ENCODE measurements at places on chromosomes 11 and 22.
A peak's percentile ranks its signal among the peaks of the same experiment; 100 is the strongest.

DNA sequence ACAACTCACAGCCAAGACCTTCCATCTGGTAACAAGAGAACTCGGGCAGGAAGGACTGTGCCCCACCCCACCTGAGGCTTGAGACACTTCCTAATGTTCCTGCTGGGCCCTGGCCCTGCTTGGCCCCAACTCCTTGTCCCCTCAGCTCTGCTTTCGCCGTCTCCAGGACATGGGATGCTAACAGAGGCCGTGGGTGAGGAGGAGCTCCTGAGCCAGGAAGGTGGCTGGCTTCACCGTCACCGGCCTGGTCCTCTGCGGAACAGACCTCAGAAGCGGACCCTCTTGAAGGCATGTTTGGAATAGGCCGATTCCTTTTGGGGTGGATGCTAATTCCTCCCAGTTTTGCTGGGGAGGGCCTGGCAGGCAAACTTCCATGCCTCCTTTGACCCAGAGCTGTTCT lies 154.3 kb downstream of the CACNA1I start:
- no peaks in the 10 kb centered on the region for H3K4me1 ChIP-seq
- no peak overlapping the region for H3K27ac ChIP-seq
- no peak for DNase-seq
- H3K36me3 ChIP-seq: no peaks in the 10 kb centered on the region

DNA sequence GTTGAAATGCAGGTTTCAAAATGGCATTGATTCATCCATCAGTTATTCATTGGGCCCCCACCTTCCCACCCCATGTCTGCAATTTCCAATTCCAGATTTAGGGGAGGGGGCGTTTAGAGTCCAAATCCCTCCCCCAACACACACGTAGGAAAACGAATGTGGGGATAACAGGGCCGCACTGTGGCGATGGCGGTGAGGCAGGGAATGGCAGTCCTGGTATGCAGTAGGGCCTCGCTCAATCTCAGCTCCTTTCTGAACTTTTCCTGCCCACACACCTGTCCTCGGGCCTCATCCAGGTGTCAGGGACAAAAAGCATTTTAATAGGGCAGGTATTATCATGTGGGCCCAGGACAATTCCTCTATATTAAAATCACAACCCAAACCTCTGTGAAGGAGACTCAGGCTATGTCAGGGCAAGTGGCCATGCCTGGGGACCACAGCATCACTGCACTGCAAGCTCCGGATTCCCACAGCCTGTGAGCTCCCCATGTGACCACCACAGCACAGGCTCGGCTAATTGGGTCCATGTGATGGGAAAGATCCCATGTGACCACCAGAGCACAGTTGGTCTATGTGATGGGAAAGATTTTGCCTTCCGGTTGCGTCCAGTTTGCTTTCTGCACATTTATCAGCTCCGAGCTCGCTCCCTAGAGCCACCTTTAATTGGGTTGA lies 44.5 kb downstream of the RTL6 start:
- H3K27ac ChIP-seq: no peak overlapping the region
- no peaks in the 10 kb centered on the region for H3K27me3 ChIP-seq
- no peak for DNase-seq
- no peaks in the 10 kb centered on the region for H3K4me1 ChIP-seq
- H3K36me3 ChIP-seq: no peaks in the 10 kb centered on the region

GRCh38 chr22:47804281-47804680 lies 1041.8 kb downstream of the TBC1D22A start:
- no peak for DNase-seq
- no peak overlapping the region for H3K4me3 ChIP-seq
- H3K27me3 ChIP-seq: no peaks in the 10 kb centered on the region
- no peaks in the 10 kb centered on the region for H3K36me3 ChIP-seq
- no peak overlapping the region for H3K27ac ChIP-seq

DNA sequence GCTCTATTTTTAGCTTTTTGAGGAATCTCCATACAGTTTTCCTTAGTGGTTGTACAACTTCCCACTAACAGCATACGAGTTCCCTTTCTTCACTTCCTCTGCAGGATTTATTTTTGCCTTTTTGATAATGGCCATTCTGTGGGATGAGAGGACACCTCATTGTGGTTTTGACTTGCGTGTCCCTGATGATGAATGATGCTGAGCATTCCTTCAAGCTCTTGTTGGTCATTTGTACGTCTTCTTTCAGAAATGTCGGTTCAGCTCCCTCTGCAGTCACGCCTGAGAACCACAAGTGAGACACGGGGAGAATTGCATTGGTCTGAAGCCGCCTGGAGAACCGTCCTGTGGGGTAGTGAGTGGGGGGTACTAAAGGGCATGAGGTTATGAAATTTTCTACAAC lies 2.0 kb upstream of the KRTAP5-10 start:
- H3K36me3 ChIP-seq: no peaks in the 10 kb centered on the region
- no peaks in the 10 kb centered on the region for H3K4me1 ChIP-seq
- DNase-seq: no peak
- no peak overlapping the region for H3K27ac ChIP-seq

DNA sequence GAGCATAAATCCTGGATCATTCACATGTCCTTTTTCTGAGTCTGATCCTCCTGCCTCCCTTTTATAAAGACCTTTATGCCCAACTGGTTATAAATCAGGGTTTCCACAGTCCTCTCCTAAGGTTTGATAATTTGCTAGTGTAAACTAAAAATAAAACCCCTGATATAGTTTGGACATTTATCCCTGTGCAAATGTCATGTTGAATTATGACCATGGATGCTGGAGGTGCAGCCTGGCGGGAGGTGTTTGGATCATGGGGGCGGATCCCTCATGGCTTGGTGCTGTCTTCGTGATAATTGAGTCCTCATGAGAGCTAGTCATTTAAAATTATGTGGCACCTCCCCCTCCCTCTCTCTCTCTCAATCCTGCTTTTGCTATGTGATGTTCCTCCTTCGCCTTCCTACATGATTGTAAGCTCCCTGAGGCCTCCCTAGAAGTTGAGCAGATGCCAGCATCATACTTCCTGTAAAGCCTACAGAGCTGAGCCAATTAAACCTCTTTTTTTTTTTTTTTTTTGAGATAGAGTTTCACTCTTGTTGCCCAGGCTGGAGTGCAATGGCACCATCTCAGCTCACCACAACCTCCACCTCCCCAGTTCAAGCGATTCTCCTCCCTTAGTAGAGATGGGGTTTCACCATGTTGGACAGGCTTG lies 9.6 kb upstream of the MTCH2 start:
- H3K4me3 ChIP-seq: no peak overlapping the region
- no peaks in the 10 kb centered on the region for H3K36me3 ChIP-seq
- H3K27ac ChIP-seq: no peak overlapping the region
- DNase-seq: no peak
- H3K4me1 ChIP-seq: no peaks in the 10 kb centered on the region

GRCh38 chr22:27080863-27081262 lies 423.5 kb downstream of the MIAT start:
- no peaks in the 10 kb centered on the region for H3K36me3 ChIP-seq
- H3K4me1 ChIP-seq: no peaks in the 10 kb centered on the region
- H3K27me3 ChIP-seq: no peaks in the 10 kb centered on the region
- DNase-seq: no peak
- no peak overlapping the region for H3K27ac ChIP-seq
- H3K4me3 ChIP-seq: no peak overlapping the region

GRCh38 chr11:126140926-126141280 lies 70.5 kb downstream of the RPUSD4 start:
- H3K4me3 ChIP-seq: peak overlapping the region; percentile 6
- DNase-seq: no peak
- no peaks in the 10 kb centered on the region for H3K27me3 ChIP-seq

DNA sequence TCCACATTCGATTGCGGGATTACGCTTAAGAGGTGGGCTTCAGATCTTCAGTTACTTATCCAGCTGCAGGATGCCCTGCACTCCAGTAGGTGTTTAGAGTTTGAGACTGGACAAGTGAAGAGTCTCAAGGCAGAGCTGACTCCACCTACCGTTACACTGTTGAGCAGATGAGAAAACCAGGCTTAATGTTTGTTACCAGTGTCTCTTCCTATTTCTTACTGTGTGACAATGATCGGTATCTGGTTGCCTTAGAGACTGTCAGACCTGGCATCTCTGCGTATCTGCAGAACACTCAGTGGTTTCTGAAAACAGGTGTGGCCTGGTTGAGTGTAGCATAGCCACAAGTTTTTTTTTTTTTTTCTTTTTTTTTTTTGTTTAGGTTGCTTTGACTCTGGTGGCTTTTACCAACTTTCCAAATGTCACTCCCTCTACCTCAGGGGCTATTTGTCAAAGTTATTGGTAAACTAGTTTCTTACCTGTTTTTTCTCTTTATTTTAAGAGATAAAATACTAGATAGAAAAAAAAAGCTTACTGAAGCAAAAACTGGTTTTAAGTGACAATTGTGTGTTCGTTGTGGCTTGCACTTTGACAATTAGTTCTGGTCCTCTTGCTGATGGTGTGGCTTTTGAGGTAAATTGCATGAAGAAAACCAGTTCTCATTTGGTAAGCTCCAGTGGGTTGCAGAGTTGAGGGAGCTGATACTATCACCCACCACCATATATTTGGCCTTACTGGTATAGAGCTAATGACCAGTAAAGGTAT lies 284.8 kb downstream of the ETS1 start:
- no peaks in the 10 kb centered on the region for H3K27me3 ChIP-seq
- no peak overlapping the region for H3K4me3 ChIP-seq
- no peak for DNase-seq
- peaks cover 9% of the 10 kb centered on the region for H3K4me1 ChIP-seq
- H3K36me3 ChIP-seq: no peaks in the 10 kb centered on the region

GRCh38 chr22:47807506-47807905 lies 1045.1 kb downstream of the TBC1D22A start:
- H3K36me3 ChIP-seq: no peaks in the 10 kb centered on the region
- no peak overlapping the region for H3K4me3 ChIP-seq
- H3K4me1 ChIP-seq: no peaks in the 10 kb centered on the region
- no peaks in the 10 kb centered on the region for H3K27me3 ChIP-seq

- H3K36me3 ChIP-seq: no peaks in the 10 kb centered on the region
- no peak overlapping the region for H3K4me3 ChIP-seq
- no peak overlapping the region for H3K27ac ChIP-seq
- peaks cover 8% of the 10 kb centered on the region for H3K27me3 ChIP-seq
- peak; percentile 77 for DNase-seq
These were observed 4.3 kb downstream of the TMEM132A start for GRCh38 chr11:60928563-60929001.

- no peaks in the 10 kb centered on the region for H3K36me3 ChIP-seq
- H3K4me1 ChIP-seq: peaks cover 10% of the 10 kb centered on the region
- no peak overlapping the region for H3K4me3 ChIP-seq
- no peak for DNase-seq
- H3K27me3 ChIP-seq: no peaks in the 10 kb centered on the region
These were observed 4.7 kb downstream of the ACY3 start for GRCh38 chr11:67645521-67646461.

GRCh38 chr11:62882431-62882749 lies 1.7 kb downstream of the SLC3A2 start:
- DNase-seq: no peak
- H3K4me1 ChIP-seq: peaks cover 61% of the 10 kb centered on the region
- peak overlapping the region; percentile 94 for H3K4me3 ChIP-seq
- peak overlapping the region; percentile 99 for H3K27ac ChIP-seq
- no peaks in the 10 kb centered on the region for H3K27me3 ChIP-seq

DNA sequence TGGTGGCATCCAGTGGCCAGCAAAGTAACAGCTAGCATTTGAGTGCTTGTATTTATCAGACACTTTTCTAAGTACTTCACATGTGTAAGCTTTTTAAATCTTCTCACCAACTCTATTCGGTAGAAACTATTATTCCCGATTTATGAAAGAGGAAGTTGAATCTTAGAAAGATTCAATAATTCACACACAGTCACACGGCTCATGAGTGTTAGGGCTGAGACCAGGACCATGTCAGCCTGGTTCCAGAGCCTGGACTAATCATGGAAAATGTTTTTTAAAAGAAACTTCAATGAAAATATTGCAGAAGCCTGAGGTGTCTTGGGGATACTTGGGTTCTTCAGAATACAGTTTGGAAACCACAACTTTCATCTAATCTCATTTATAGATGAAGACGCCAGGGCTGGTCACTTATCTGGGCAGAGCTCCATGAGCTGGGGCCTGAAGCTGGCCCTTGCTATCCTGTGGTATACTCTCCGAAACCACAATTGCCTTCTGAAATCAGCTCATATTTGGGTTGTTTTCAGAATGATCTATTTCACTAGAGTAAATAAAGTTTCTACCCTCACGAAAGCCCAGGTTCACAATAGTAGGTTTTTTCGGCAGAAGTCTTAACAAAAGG lies 4.3 kb upstream of the CRTAM start:
- no peak overlapping the region for H3K4me3 ChIP-seq
- H3K36me3 ChIP-seq: no peaks in the 10 kb centered on the region
- H3K27me3 ChIP-seq: no peaks in the 10 kb centered on the region

DNA sequence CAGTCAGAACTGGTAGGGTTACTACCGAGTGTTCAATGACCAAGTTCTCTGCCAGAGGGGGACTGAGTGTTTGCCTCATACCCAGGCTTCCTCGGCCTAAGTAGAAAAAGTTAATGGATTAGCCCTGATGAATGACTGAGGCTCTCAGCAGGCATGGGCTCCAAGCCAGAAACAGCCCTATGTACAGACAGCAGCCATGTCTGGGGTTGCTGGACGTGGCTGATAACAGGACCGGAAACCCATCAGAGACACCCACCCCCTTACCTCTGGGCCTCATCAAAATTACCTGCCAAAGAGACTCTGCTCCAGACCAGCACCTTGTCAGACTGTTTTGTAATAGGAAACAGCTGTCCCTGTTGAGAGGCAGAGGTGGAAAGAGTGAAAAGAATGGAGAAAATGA lies 351.4 kb downstream of the ETS1 start:
- H3K27ac ChIP-seq: no peak overlapping the region
- H3K36me3 ChIP-seq: no peaks in the 10 kb centered on the region
- H3K27me3 ChIP-seq: no peaks in the 10 kb centered on the region
- DNase-seq: no peak
- H3K4me3 ChIP-seq: no peak overlapping the region
- no peaks in the 10 kb centered on the region for H3K4me1 ChIP-seq

DNA sequence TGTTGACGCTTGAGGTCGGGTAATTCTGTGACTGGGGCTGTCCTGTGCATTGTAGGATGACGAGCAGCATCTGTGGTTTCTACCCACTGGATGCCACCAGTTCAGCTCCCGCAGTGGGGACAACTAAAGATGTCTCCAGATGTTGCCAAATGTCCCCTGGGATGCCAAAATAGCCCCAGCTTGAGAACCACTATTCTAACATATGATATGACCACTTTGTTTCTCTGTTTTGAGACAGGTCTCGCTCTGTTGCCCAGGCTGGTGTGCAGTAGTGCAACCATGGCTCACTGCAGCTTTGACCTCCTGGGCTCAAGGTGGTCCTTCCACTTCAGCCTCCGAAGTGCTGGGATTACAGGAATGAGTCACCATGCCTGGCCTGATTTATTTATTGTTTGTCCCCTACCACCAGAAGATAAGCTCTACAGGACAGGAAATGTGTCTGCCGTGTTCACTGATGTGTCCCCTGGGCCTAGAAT lies 4.4 kb upstream of the MEN1 start:
- H3K27me3 ChIP-seq: no peaks in the 10 kb centered on the region
- no peaks in the 10 kb centered on the region for H3K36me3 ChIP-seq
- H3K4me3 ChIP-seq: no peak overlapping the region
- H3K27ac ChIP-seq: no peak overlapping the region

GRCh38 chr22:37804352-37804880 lies 3.3 kb upstream of the GCAT start:
- H3K4me1 ChIP-seq: peaks cover 56% of the 10 kb centered on the region
- no peak for DNase-seq
- H3K36me3 ChIP-seq: no peaks in the 10 kb centered on the region
- H3K27me3 ChIP-seq: no peaks in the 10 kb centered on the region

GRCh38 chr11:1733716-1734640 lies 16.4 kb downstream of the IFITM10 start:
- H3K36me3 ChIP-seq: no peaks in the 10 kb centered on the region
- DNase-seq: no peak
- H3K27me3 ChIP-seq: peaks cover 4% of the 10 kb centered on the region
- H3K27ac ChIP-seq: no peak overlapping the region

GRCh38 chr11:120224972-120225909 lies 14.4 kb downstream of the OAF start:
- H3K4me3 ChIP-seq: no peak overlapping the region
- DNase-seq: peak; percentile 60
- H3K36me3 ChIP-seq: no peaks in the 10 kb centered on the region
- peaks cover 12% of the 10 kb centered on the region for H3K4me1 ChIP-seq
- peak overlapping the region; percentile 21 for H3K27ac ChIP-seq
